ENCODE measurements at places on chromosomes 3 and 15. TPM values are rescaled to one million over a fixed set of nuclear protein-coding genes. Genes with fewer than 3 reads are reported as not detected.

DNA sequence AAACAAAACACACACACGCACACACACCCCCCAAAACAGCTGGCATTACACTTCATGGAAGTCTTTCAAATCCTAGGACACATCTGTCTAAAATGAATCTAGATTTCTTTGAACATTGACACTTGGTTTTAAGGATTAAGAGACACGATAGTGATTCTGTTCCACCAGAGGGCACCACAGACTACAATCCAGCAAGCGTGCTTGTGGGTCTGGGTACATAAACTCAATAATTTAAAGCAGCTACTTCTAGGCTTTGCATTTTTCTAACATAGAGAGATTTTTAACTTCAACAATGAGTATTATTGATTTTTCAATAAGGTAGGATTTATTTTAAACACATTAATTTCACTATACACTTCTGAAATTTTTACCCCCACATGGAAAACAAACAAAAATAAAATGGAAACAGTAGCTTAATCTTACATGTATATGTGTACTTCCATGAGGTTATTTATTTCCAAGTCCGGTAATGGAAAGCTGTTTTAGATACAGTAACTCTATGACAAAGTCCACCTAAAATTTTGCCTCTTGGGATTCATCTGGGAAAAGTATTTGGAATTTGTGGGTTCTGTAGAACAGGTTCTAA, 564.0 kb upstream of the TGFBR2 start:
- peak; percentile 60 for DNase-seq

DNA sequence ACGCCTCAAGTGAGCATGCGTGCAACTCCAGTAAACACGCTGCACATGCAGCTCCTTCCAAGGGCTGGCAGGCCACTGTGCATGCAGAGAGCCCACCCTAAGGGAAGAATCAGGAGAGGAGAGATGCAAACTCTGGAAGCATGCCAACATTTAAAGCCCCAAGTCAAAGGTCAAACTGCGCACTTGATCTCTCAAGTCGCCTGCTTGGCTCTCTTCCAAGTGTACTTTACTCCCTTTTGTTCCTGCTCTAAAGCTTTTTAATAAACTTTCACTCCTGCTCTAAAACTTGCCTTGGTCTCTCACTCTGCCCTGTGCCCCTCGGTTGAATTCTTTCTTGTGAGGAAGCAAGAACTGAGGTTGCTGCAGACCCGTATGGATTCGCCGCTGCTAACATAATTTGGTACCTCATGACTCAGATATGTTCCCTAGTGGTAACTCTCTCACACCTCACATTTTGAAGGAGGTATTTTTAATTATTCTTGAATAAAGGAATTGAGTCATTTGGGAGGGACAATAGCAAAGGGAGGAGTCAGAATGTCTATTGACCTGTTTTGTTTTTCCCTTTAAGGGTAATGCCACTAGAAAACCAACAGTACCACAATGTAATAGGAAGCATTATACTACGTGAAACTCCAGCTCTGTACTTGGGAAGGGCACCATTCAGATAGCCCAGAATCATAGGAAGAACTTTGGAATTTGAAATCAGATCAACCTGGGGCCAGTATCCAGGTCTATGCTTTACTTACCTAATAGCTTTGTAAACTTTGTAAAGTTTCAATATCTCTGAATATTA, 19.6 kb upstream of the DGKG start:
- DNase-seq = no peak

The GRAMD2A gene
- total RNA-seq = not detected

- DNase-seq = no peak
Measured at GRCh38 chr3:13275376-13276005, 144.6 kb downstream of the NUP210 start.

DNA sequence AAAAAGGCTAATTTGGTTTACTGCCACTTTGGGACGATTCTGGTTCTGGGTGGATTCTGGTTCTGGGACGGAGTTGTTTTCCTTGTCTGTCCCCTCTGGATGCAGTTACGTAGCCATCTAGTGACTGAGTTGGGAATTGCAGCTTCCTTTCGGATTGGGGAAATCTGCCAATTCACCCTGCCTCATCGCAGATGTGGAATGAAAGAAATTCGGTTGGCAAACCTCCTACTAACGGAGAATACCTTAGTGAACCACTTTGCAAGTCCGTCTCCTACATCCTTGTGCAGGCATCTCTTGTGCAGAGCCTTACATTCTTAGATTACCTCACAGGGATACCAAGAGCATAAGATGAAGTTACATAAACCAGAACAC, 31.5 kb upstream of the AP4E1 start:
- peak; percentile 85 for DNase-seq
